ENCODE measurements at places on chromosomes 5 and 9.

- no peak for DNase-seq
Observed at GRCh38 chr9:36679710-36680109, 107.0 kb downstream of the MELK start.

DNA sequence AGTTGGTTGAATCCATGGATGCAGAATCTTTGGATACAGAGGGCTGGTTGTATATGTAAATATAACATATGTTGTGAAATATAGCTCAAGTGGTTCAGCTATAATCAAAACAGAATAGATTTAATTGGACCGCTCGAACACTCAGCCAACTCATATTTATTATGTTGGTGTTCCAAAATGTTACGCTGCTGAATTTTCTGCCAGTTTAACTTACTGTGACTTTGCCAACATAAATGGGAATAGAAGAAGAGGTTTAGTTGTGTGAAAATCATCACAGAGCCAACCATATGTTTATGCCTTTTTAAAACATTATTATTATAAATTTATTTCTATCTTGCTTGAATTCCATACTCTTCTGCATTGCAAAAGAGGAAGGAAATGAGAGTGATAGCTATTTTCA is 178.2 kb upstream of the FBXL7 start:
- DNase-seq, result no peak

- peak; percentile 81 for DNase-seq
Observed at GRCh38 chr9:137302118-137302448, at the start of gene NRARP. Gene NRARP (minus strand): TSS chr9:137302271. CDS start chr9:137301928, 343 bp downstream.

DNA sequence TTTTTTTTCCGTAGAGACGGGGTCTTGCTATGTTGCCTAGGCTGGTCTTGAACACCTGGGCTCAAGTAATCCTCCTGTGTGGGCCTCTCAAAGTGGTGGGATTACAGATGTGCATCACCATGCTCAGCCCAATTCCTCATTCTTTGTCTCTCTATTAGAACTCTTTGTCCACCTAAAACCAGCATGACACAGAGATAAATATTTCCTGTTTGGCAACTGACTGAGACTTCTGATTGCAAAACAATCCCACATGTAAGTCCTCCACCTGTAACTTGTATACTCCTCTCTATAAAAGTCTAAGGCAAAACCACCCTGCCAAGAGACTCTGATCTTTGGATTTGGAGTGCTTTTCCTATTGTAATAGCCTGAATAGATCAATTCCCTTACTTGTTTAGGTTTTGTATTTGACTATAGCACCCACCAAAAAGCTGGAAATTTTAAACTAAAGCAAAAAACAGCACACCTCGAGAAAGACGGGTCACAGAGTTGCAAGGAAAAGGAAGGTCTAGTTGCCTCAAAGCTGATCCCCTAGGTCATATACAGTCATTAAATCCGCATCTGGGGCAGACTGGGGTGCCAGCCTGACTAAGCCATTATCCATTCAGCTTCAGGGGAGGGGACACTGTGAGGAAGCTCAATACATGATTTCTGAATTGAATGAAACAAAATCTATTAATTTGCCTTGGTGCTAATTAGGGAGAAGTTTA is 13.5 kb upstream of the KIF27 start:
- DNase-seq, result no peak

GRCh38 chr5:95124101-95124500 is 160.8 kb downstream of the MCTP1 start:
- no peak for DNase-seq

DNA sequence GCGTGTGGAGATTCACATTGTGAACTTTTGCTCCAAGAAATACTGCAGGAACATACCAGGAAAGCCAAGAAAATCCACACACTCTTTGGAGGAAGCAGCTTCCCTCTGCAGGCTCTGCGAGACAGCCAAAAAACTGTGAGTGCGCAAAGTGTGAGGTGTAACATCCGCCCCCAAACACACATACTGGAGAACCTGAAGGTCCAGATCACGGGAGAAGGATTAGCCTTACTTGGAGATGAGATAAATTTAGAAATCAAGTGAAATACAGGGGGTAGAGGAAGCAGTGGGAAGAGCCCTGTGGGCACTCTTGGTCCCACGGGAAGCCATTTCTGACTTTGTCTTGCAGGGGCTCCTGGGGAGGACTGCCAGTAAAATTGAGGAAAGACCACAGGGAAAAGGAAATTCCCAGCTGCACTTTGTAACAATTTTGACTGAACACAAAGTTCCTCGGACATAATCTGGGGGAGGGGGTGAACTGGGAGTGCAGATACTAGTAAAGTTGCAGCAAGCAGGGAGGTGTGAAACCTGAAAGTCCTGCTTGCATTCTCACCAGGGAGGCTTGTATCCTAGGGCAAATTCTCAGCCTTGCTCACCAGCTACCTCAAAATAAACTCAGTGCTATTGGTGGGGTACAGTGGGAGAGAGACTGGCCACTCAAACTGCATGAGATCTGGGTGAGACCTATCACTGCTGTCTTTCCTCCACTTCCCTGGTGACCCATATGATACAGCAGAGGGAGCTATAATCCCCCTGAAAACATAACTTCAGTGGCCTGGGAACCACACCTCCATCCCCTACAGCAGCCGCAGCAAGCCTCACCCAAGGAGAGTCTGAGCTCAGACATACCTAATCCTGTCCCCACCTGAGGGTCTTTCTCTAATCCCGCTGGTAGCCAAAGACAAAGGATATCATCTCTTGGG is 109.1 kb downstream of the ALDH1A1 start:
- no peak for DNase-seq

DNA sequence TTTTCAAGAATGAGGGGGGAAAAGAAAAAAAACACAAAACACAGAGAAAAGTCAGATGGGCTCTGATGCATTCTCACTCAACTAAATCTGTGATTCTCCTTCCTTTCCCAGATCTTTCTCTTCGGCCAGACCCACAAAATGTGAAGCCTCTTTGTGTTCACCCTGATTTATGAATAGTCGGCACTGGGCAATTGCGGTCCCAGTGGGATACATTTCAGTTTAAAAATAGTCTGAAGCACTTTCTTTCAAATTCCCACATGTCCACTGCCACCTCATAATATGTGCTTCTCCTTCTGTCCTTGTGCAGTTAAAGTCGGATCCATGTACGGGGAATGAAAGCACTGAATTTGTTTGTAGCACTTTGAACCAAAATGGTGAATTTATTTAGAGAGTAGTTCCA is 995.4 kb upstream of the WWC1 start:
- DNase-seq, result no peak

DNA sequence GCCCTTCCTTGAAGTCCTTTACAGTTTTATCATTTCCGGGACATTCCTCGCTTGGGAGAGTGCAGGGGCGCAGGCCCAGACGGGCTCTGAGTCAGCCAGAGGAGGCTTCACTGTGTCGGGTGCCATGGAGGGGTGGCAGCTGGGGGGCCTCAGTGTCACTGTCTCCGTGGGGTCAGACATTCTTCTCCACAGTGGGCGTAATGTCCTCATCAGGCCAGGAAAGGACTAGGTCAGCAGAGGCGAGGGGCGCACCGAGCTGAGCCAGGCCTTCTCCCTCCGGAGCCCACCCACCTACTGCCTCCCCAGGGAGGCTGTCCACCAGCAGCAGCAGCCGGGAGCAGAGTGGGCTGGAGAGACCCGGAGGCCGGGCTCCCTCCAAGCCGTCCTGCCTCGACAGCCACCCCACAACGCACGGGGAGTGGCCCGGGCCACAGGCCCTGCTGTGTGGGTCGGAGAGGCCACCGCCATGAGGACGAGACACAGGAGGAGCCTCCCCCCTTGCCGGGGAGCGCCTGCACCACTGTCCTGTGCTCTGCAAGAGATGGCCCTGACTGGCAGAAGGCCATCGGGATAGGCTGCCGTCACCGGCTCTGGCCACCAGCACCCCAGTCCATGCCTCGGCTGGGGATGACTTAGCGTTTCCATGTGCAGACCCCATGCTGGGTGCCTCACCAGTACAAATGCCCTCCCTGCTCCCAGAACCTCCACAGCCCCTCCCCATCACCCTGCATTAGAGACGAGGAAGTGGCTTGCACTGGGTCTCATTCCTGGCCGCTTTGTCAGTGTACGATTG is 26.5 kb downstream of the SARDH start:
- no peak for DNase-seq

GRCh38 chr9:14242150-14242805 is 71.7 kb downstream of the NFIB start:
- DNase-seq, result no peak

- no peak for DNase-seq
Observed at GRCh38 chr5:97136475-97136874, 5.9 kb downstream of the LIX1 start.

DNA sequence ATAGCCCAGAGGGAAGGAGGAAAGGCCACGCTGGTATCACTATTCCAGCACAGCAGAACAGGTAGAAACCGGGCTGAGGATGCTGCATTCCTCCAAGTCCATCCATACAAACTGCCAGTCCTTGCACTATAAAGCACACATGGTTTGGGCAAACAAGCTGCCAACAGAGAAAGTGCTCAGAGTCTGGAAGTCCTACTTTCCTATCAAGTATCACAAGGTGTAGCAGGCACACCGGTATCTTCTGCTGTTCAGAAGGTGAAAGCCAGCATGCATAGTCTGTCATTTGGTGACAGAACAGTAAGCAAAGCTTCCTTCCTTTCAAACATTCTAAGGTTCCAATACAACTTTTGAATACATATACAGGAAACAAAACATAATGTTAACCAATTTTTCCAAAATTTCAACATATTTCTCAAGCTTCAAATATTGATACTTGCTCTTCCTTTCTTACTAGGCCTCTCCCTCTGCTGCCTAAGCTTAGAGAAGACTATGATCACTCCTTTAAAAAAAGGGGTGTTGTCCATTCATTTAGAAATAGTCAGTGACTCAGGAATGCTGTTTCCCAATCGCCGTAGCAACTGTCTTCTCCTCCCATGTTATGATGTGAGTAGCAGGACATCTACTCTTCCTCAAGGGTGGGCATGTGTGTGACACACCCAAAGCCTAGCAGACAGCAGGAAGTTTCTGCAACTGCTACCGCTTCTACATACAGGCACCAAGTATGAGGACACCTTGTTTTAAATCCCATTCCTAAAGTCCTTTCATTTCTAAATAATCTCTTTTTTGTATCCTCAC is 14.7 kb downstream of the DIAPH1 start:
- DNase-seq, result no peak

GRCh38 chr5:44360919-44361318 is 28.3 kb downstream of the FGF10 start:
- DNase-seq, result no peak

DNA sequence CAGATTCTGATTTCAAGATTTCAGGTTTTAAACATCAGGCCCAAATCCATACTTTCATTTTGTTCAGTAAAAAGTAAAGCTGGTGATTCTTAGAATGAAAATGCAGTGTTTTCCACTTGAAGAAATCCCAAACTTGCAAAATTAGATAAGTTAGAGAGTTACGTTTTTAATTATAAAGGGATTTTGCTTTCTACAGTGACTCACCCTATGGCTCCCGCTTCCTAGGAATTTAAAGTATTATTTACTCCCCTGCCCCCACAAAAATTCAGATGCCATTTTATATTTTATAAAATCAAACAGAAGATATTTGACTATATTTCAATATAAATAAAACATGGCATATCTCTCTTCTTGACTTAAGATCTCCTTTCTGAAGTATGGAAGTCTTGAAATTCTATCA is 402.9 kb downstream of the ZSWIM6 start:
- DNase-seq, result no peak

All from stimulated activated CD8-positive, alpha-beta memory T cell treated with anti-CD3 and anti-CD28 coated beads, Interleukin-7, amount 100 ng/mL, for 4 hours (primary cell).